ENCODE measurements at places on chromosomes 16 and 17.

- H3K4me3 ChIP-seq = peak overlapping the region; percentile 34
- peak overlapping the region; percentile 10 for H3K27ac ChIP-seq
- H3K36me3 ChIP-seq = peaks cover 8% of the 10 kb centered on the region
- no peak for DNase-seq
Measured at GRCh38 chr17:46122486-46122871, 70.8 kb downstream of the KANSL1 start.

DNA sequence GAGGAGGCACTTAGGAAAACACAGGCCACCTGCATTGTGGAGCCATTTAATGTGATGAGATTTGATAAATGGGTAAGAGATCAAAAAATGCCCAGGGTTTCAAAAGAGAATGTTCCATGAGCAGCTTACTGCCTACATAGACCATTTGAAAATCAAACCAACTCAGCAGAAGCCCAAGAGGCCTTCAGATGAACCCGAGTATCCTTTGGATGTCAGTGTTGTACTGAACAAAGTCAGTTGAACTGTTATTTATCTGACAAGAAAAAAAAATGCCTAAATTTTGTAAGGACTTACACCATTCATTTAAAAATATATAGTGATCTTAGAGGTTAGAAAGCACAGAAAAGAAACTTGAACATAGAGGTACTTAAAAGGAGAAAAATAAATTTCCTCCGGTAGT lies 381.7 kb downstream of the ZFHX3 start:
- DNase-seq = no peak
- H3K4me1 ChIP-seq = no peaks in the 10 kb centered on the region
- no peak overlapping the region for H3K4me3 ChIP-seq
- H3K27ac ChIP-seq = no peak overlapping the region
- H3K27me3 ChIP-seq = no peaks in the 10 kb centered on the region

DNA sequence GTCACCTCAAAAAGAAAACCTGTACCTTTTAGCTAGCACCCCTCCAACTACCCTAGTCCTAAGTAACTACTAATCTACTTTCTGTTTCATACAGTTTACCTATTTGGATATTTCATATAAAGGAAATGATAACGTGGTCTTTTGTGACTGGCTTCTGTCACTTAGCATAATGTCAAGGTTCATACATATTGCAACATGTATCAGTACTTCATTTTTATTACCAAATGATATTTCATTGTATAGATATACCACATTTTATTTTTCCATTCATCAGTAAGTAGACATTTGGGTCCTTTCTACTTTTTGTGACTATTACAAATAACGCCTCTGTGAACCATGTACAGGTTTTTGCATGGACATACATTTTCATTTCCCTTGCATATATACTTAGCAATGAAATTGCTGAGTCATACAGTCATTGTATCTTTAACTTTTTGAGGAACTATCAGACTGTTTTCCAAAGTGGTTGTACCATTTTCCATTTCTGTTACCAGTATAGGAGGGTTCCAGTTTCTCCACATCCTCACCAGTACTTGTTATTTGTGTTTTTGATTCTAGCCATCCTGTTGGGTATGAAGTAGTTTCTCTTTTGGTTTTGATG lies 23.7 kb downstream of the MOSMO start:
- H3K27me3 ChIP-seq = no peaks in the 10 kb centered on the region
- H3K4me3 ChIP-seq = no peak overlapping the region
- H3K36me3 ChIP-seq = peaks cover 22% of the 10 kb centered on the region
- peaks cover 13% of the 10 kb centered on the region for H3K4me1 ChIP-seq
- DNase-seq = no peak

- peaks cover 11% of the 10 kb centered on the region for H3K4me1 ChIP-seq
- no peak for DNase-seq
- H3K27ac ChIP-seq = peak overlapping the region; percentile 2
Measured at GRCh38 chr16:920717-921116, 50.1 kb downstream of the LMF1 start.

GRCh38 chr17:57082441-57082840 lies 2.6 kb upstream of the AKAP1 start:
- no peaks in the 10 kb centered on the region for H3K36me3 ChIP-seq
- H3K4me1 ChIP-seq = peaks cover 13% of the 10 kb centered on the region
- H3K4me3 ChIP-seq = no peak overlapping the region
- no peak for DNase-seq
- H3K27ac ChIP-seq = no peak overlapping the region
- H3K27me3 ChIP-seq = no peaks in the 10 kb centered on the region

DNA sequence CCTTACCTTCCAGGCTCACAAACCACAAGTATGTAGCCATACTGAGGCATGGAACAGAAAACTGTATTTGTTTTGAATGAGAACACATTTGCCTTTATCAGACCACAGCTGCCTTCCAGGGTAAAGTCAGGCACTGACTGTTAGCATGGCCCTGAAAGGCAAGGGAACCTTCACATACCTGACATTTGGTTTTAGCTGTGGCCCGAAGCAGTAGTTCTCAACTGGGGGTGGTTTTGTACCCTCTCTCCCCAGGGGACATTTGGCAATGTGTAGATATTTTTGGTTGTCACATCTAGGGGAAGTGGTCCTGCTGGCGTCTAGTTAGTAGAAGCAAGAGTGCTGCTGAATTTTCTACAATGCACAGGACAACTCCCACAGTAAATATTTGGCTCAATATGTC lies 9.2 kb downstream of the HERPUD1 start:
- H3K27ac ChIP-seq = peak overlapping the region; percentile 88
- no peak for DNase-seq
- H3K27me3 ChIP-seq = no peaks in the 10 kb centered on the region
- H3K4me3 ChIP-seq = peak overlapping the region; percentile 37
- H3K4me1 ChIP-seq = peaks cover 50% of the 10 kb centered on the region

GRCh38 chr17:15478845-15479244 lies 11.4 kb upstream of the CDRT4 start:
- DNase-seq = no peak
- H3K36me3 ChIP-seq = peaks cover 10% of the 10 kb centered on the region
- no peaks in the 10 kb centered on the region for H3K4me1 ChIP-seq
- no peak overlapping the region for H3K4me3 ChIP-seq
- H3K27ac ChIP-seq = no peak overlapping the region

- H3K4me1 ChIP-seq = no peaks in the 10 kb centered on the region
- no peaks in the 10 kb centered on the region for H3K36me3 ChIP-seq
- H3K4me3 ChIP-seq = no peak overlapping the region
Measured at GRCh38 chr16:56715126-56715525, 14.8 kb upstream of the NUP93 start.

DNA sequence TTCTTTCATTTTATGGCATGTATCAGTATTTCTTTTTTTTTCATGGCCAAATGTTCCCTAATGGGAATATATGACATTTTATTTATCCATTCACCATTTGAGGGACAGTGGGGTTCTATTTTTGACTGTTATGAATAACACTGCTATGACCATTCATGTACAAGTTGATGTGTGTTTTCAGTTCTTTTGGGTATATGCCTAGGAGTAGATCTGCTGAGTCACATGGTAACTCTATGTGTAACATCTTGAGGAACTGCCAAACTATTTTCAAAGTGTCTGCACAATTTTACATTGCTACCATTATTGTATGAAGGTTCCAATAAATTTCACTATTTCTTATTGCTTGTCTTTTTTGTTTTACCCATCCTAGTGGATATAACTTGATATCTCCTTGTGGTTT lies 223.0 kb downstream of the TANC2 start:
- H3K4me3 ChIP-seq = no peak overlapping the region
- no peak overlapping the region for H3K27ac ChIP-seq
- H3K36me3 ChIP-seq = peaks cover 7% of the 10 kb centered on the region
- H3K27me3 ChIP-seq = no peaks in the 10 kb centered on the region
- DNase-seq = no peak
- peaks cover 32% of the 10 kb centered on the region for H3K4me1 ChIP-seq

DNA sequence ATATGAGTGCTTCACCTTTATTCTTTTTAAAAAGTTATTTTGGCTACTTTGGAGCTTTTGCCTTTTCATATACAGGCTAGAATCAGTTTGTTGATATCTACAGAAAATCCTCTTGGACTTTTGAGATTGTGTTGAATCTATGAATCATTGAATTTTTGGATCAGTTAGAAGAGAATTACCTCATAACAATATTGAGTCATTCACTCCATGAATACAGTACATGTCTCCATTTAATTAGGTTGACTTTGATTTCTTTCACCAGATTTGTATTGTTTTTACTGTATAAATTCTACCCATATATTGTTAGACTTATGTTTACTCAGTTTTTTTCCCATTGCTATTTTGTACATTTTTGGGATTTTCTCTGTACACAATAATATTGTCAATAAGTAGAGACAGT lies 54.4 kb downstream of the TAOK1 start:
- H3K27me3 ChIP-seq = no peaks in the 10 kb centered on the region
- no peak for DNase-seq
- peaks cover 6% of the 10 kb centered on the region for H3K36me3 ChIP-seq
- H3K27ac ChIP-seq = no peak overlapping the region
- H3K4me3 ChIP-seq = no peak overlapping the region

- H3K4me3 ChIP-seq = no peak overlapping the region
- no peak for DNase-seq
- H3K27me3 ChIP-seq = peaks cover 19% of the 10 kb centered on the region
- no peak overlapping the region for H3K27ac ChIP-seq
Measured at GRCh38 chr16:23026784-23027362, 122.4 kb downstream of the USP31 start.

DNA sequence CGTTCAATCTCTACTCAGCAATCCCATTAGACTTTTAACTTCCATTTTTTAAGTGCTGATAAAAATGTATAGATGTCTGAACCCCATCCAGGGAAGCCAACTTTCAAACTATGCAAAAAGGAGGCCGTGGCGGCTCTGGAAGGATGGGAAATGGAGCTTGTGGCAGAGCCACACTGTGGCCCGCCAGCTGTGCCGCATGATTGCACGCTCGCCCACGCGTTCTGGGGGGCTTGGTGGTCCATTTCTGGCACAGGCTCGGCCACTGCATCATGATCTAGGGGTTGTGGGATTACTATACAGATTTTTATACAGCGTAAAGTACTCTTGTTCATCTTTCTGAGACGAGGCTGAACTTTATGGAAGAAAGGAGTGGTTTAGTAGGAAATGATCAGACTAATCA lies 57.6 kb downstream of the FOXL1 start:
- no peaks in the 10 kb centered on the region for H3K4me1 ChIP-seq
- DNase-seq = no peak
- peaks cover 10% of the 10 kb centered on the region for H3K27me3 ChIP-seq
- H3K4me3 ChIP-seq = no peak overlapping the region
- no peak overlapping the region for H3K27ac ChIP-seq

DNA sequence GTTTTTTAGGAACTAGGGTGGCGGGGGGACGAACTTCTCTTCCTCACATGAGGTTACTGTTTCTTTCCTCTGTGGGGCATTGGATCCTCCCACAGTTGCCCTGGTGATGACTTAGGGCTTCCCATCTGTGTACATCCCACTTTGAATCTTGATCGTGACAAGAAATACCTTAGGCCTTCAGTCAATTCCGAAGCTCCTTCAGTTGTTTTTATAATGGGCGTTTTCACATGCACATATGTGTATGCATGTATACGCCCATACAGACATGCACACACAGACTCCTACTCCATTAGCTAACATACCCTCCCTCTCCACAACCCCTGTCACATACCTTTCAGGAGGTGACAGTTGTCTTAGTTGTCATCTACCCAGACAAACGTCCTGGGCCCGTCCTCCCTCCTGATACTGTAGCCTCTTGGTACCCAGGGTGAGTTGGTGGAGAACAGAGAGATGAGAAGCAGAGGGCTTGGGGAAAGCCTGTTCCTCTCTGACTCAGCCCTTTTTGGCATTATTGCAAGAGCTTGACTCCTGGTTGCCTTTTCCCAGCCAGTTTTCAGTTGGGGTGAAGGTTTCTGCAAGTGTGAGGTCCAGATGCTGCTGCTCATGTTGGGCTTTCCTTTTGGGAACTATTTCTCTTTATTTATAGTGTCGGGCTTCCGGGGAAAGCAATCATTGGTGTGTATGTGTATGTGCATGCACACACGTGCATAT lies 2.2 kb upstream of the AOC2 start:
- H3K4me3 ChIP-seq = no peak overlapping the region
- H3K27me3 ChIP-seq = no peaks in the 10 kb centered on the region
- no peak for DNase-seq
- no peak overlapping the region for H3K27ac ChIP-seq
- peaks cover 2% of the 10 kb centered on the region for H3K4me1 ChIP-seq
- peaks cover 25% of the 10 kb centered on the region for H3K36me3 ChIP-seq

DNA sequence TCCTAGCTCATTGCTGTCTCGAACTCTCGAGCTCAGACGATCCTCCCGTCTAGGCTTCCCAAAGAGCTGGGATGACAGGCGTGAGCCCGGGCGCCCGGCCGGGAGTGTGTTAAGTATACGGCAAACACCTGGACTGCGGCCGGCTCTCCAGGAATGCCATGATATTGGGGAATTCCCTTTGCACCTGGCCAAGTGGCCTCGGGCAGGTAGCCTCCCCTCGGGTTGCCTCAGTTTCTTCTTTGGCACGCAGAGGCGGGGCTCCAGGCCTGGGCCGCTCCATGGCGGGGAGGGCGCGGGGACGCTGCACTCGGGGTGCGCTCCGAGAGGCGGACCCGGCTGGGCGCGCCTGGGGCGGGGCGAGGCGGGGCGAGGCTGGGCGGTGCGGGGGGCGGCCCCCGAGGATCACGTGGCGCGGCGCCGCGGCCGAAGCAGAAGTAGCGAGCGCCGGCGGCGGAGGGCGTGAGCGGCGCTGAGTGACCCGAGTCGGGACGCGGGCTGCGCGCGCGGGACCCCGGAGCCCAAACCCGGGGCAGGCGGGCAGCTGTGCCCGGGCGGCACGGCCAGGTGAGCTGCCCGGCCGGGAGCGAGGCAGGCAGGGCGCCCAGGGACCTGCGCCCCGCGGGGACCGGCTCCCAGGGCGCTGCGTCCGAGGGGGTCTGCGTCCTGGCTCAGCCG lies at the start of gene PLCG2:
Gene PLCG2, plus strand, starts transcription at position 431 of the 675 bp plus-strand sequence. CDS start 6,699 bp downstream, outside the sequence.
- peaks cover 10% of the 10 kb centered on the region for H3K36me3 ChIP-seq
- peak; percentile 87 for DNase-seq
- H3K27me3 ChIP-seq = no peaks in the 10 kb centered on the region
- peak within 1 kb of the TSS; percentile 98 for H3K4me3 ChIP-seq
- peak within 1 kb of the TSS; percentile 96 for H3K27ac ChIP-seq

DNA sequence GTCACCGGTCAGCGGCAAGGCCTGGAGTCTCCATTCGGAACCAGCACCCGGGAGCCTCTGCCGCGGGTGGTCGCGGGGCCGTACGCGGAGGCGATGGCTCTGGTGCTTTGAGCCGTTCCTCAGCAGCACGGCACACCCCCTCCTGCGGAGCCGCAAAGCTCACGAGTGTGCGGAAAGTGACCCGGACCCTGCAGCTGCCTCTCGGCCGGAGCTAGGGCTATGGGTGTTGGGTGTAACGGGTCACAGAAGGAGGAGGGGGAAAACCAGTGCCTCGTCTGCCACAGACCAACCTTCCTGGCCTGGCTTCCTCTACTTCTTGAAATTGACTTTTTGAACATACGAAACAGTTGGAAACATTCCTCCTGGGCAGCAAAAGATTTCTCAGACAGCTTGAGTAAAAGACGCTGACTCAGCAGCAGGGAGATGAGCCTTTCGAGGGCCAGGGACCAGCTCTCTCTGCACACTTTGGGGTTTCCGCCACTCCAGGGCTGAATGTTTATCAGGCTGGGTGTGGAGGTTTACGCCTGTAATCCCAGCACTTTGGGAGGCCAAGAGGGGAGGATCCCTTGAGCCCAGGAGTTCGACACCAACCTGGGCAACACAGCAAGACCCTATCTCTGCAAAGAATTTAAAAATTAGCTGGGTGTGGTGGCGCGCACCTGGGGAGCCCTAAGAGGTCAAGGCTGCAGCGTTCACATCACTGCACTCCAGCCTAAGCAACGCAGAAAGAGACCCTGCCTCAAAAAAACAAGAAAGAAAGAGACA lies 26.4 kb upstream of the PITPNA start:
- no peak overlapping the region for H3K27ac ChIP-seq
- peaks cover 9% of the 10 kb centered on the region for H3K36me3 ChIP-seq
- H3K4me1 ChIP-seq = peaks cover 16% of the 10 kb centered on the region
- H3K27me3 ChIP-seq = no peaks in the 10 kb centered on the region
- H3K4me3 ChIP-seq = no peak overlapping the region

GRCh38 chr16:13856398-13856797 lies 63.6 kb upstream of the ERCC4 start:
- H3K4me1 ChIP-seq = no peaks in the 10 kb centered on the region
- H3K27ac ChIP-seq = no peak overlapping the region
- peaks cover 18% of the 10 kb centered on the region for H3K27me3 ChIP-seq

Data from memory B cell (primary cell).